ENCODE measurements at places on chromosomes 12 and 14.

DNA sequence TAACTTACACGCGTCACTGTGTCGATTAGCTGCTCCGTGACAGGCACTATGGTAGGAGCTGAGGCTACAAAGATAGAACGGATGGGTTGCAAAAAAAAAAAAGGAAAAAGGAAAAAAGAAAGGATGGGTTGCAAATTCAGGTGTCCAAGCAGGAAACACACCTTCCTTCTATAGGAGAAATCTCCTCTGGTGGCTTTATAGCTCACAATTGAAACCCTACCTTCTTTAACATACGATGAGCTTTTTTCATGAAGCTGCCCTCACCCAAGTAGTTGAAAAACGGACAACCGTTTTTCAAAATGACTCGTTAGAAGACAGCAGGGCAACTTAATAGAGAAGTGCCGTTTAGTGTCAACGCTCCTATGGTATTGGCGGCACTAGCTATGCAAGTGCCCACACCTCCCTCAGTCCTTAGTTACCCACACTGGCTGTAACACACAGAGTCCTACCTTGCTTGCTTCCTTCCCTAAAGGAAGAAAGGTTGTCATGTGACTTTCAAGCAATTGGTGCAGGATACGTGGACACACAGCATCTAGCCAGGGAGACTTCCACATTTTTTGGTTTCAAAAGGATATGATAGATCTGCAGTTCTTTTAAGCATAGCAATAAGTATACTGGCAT, 682 bp upstream of the TRIP11 start:
- DNase-seq, result no peak

GRCh38 chr12:105085501-105085900, 1.2 kb upstream of the ALDH1L2 start:
- no peak for DNase-seq

DNA sequence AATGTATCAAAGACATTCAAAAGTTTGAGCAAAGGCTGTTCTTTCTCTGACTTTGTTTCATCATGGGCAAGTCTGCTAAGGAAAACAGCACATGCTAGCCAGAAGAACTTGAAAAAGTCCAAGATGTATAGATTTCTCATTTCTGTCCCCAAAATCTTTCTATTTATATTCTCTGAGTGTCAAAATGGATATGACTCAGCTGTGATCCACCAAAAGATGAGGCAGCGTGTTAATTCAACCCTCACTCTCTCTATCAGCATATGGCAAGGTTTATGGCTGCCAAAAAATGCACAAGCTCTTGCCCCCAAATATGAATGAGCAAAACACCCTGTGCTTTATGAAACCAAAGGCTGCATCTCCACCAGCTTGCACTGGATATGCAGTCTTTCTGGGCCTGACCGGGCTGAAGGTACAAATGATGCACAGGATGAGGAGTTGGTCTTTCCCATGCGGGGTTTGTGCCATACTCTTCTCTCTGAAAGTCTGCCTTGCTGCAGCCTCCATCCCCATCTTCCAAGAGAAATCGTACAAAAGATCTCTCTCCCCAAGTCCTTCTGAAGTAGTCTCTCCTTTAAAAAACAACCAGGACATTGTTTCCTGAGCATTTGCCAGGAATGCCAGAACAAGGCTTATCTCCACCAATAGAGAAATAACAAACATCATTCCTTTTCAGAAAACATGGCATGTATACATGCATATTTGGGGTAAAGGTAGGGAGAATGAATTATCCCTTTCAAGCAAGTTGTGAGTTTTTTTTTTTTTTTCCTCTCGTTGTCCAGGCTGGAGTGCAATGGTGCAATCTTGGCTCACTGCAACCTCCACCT, 203.4 kb downstream of the TMX1 start:
- no peak for DNase-seq

DNA sequence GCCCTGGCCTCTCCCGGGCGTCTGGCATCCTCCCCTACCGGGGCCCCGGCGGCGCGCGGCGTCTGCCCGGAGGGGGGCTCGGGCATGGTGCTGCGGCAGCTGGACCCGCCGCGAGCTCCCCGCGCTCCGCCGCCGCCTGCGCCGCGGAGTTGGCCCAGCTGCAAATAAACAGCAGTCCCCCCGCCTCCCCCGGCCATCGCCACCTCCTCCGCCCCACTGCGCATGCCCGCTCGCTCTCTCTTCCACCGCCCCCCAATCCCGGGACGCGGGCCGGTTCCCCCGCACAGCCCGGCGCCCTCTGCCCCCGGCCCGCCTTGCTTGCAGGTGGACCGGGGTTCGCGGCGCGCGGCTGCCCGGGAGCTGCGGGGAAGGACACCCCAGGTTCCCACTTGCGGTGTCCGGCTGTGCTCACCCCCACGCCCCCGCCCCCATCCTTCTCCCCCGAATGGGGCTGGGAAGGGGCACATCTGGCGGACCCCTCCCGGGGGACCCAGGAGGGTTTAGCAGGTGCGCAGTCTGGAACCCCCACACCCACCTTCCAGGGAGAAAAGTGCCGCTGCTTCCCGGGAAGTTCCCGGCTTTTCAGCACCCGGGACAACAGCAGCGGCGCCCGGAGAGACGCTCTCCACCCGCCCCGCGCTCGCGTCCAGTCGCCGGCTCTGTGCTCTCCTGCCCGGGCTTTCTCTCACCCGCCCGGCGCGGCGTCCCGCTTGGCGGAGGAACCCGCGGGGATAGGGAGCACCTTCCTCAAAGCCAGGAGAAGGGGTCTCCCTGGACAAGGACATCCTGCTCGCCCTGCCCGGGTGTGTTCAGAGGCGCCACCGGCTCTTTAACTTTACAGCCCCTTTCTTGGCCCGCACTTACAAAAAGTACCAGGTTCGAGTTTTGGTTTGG, at the start of gene TMTC1:
TMTC1 (minus strand) TSS at position 170 of the 894 bp plus-strand sequence. CDS start 191 bp downstream, outside the sequence.
- peak; percentile 56 for DNase-seq

DNA sequence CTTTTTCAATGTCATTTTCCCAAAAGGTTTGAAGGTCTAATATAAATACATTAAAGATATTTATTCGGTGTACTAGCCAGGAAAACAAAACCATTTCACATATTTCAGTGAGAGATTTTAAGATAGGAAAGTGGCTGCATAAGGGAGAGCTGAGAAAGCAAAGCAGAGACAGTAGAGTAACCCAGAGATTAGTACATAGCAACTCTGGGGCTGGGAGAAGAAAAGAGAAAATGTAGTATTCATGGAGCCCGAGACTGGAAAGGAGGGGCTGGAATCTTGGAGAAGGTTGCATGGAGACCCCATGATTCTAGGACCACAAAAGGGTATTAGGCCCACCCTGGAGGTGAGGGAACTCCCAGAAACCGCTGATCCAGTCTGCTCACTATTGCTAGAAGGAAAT, 236.9 kb downstream of the PAWR start:
- no peak for DNase-seq

DNA sequence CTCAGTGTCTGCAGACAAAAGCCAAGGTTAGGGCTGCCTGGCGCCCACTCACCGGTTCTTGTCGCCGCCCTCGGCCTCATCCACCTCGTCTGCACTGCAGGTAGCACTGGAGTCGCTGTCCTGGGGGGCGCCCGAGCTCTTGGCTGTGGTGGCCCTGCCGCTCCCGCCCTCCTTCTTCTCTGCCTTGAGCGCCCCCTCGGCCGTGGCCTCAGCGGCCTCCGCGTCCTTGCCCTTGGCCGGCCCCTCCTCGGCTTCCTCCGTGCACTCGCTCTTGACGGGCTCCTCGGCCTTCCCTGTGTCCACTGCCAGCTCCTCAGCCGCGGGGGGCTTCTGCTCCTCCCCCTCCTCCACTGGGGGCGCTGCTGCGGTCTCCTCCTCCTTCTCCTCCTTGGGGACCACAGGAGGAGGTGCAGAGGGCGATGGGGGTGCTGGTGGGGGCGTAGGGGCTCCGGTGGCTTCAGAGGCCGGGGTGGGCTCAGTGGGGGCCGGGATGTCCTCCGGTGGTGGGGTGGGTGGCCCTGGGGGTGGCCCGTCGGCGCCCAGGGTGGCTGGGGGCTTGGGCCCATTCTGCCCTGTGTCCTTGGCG, 77.2 kb downstream of the RFLNA start:
- no peak for DNase-seq

DNA sequence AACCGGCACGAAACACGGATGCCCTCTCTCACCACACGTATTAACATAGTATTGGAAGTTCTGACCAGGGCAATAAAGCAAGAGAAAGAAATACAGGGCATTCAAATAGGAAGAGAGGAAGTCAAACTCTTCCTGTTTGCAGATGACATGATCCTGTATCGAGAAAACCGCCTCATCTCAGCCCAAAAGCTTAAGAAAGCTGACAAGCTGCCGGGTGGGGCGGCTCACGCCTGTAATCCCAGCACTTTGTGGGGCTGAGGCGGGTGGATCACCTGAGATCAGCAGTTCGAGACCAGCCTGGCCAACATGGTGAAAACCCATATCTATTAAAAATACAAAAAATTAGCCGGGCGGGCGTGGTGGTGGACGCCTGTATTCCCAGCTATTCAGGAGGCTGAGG, 17.7 kb downstream of the OR6S1 start:
- no peak for DNase-seq

DNA sequence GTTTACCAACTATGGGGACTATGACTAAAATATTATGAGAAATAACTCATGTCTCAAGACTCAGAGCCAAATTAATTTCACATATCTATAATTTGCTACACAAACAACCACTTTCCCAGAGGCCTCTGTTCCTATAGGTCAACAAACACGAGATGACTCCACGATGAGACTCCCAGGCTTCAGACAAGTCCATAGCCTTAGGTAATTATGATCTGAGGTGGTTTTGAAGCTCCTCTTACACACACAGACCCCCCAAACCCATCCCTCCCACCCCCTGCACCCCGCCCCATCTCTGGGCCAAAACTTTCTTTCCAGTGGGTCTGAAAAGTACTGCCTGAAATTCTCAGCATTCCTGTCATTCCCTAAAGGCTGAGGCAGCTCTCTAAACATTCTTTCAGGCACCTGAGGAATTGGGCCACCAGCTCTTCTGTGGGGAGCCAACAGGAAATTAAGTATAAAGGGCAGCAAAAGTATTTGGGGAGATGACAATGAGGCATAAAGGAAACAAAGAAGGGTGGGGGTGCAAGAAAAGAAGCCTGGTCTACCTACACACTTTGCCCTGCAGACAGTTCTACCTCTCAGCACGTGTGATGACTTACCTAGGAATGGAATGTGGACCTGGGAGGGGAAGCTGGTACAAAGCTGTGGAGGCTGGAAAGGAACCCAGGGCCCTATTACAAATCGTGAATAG, 143.6 kb downstream of the PAWR start:
- no peak for DNase-seq

DNA sequence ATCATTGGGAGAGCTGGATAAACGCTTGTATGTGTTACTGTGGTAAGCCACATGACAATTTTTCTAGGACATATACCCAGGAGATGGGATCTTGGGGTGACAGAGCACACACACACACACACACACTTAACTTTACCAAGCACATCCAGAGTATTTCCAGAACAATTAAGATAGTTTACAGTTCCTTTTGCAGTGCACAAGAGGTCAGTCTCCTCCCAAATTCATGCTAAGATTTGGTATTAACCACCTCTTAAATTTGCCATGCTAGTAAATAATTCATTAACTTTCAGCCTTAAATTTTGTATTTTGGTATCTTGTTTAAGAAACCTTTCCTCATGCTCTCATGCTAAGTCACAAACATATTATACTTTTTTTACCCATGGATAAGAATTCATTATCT, 33.9 kb upstream of the LIMA1 start:
- DNase-seq, result no peak

- no peak for DNase-seq
These were observed 1.7 kb upstream of the KLRG1 start for GRCh38 chr12:8987685-8988084.

Measured in left renal pelvis (tissue), 4 donors.